ENCODE measurements at places on chromosomes 16 and 17.

DNA sequence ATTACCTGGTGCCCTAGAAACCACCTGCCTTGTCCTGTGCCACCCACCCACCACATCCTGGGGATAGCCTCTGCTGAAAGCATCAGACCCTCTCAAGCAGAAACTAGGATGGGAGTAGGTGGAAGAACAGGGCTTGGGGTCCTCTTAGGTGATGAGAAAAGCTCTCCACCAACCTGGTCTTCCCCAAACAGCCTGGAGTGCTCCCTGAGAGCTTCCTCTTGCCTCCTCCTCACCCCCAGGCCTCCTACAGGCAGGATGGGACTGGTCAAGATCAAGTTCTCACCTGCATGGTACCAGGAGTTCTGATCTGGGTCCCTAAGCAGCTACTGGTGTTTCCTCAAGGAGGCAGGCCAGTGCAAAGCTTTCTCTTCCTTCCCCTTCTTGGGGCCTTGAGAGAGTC is 15.4 kb downstream of the WNT9B start:
- no peaks in the 10 kb centered on the region for H3K36me3 ChIP-seq
- H3K27me3 ChIP-seq = no peaks in the 10 kb centered on the region
- no peak overlapping the region for H3K4me3 ChIP-seq
- no peak for DNase-seq

GRCh38 chr17:8137645-8138373 is 13.9 kb upstream of the HES7 start:
- peaks cover 34% of the 10 kb centered on the region for H3K36me3 ChIP-seq
- no peaks in the 10 kb centered on the region for H3K27me3 ChIP-seq
- peaks cover 12% of the 10 kb centered on the region for H3K4me1 ChIP-seq
- peak overlapping the region; percentile 47 for H3K4me3 ChIP-seq

DNA sequence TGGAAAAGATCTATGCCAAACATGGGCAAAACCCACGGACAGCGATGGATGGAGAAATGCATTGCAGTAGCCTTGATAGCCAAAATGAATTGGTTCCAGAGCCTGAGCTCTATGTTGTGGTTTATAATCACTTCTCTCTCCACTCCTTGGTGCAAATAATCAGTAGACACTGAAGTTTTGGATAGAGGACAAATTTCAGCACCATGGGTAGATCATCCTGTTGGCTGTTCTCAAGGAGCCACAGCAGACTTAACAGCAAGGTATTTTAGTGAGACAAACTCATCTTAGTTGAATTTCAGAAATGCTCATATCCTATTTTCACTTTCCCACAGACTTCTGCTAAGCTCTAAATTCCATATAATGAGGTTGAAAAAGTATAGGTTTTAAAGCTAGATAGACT is 88.3 kb upstream of the CCL1 start:
- no peaks in the 10 kb centered on the region for H3K4me1 ChIP-seq
- no peak overlapping the region for H3K27ac ChIP-seq
- peaks cover 14% of the 10 kb centered on the region for H3K27me3 ChIP-seq
- H3K36me3 ChIP-seq = no peaks in the 10 kb centered on the region

- no peak overlapping the region for H3K4me3 ChIP-seq
- no peak for DNase-seq
- no peaks in the 10 kb centered on the region for H3K27me3 ChIP-seq
- H3K27ac ChIP-seq = no peak overlapping the region
- peaks cover 10% of the 10 kb centered on the region for H3K4me1 ChIP-seq
These were observed 2.0 kb downstream of the AOC3 start for GRCh38 chr17:42853004-42853403.

DNA sequence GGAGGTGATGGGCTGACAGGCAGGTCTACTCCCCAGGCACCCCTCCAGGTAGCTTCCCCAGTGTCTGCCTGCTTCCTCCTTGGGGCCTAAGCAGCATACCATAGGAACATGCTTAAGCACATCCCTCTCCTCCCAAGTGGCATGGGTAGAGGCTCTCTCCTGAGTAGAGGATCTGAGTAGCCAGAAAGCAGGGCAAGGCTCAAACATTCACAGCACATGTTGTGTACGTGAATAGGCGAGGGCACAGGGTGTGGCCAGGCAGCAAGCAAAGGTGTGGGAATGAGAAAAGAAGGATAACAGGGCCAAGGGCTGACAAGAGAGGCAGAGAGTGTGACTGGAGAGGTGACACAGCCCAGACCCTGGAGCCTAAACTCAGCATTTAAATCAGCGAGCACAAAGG is 29.7 kb upstream of the GFOD2 start:
- no peak overlapping the region for H3K4me3 ChIP-seq
- no peak overlapping the region for H3K27ac ChIP-seq
- DNase-seq = no peak
- peaks cover 7% of the 10 kb centered on the region for H3K4me1 ChIP-seq
- no peaks in the 10 kb centered on the region for H3K27me3 ChIP-seq
- H3K36me3 ChIP-seq = peaks cover 14% of the 10 kb centered on the region

GRCh38 chr16:30092373-30093010 is 768 bp upstream of the TBX6 start:
- H3K36me3 ChIP-seq = peaks cover 30% of the 10 kb centered on the region
- no peaks in the 10 kb centered on the region for H3K27me3 ChIP-seq
- peaks cover 49% of the 10 kb centered on the region for H3K4me1 ChIP-seq
- H3K4me3 ChIP-seq = peak overlapping the region; percentile 69
- peak; percentile 79 for DNase-seq

Data from spinal cord (tissue), 10 donors.